ENCODE measurements at places on chromosomes 12 and 14. TPM values are rescaled to one million over a fixed set of nuclear protein-coding genes. Genes with fewer than 3 reads are reported as not detected.

The CKAP4 gene
- 71.8 TPM for total RNA-seq

DNA sequence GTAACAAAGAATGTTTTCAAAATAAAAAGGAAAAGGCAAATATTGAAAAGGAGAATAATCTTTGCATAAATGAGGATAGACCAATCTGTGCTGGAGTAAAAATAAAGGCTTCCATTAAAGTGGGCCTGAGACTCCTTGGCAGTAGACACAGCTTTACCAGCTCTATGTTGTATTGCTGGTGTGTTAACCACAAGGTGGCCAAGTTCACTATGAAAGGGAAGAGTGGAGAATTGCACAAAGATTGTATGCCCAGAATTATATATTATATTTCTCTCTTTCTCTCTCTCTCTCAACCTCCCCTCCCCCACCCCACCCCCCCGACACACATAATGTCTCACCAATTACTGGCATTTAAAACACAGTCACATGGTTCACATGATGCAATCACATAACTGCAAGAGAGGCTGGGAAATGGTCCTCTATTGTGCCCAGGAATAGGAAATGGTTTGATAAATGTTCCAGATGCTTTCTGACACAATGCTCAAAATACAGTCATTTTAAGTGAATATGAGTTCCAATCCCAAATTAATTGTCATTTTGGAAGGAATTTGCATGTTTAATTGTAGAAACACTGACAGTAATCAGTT lies 222.6 kb upstream of the SYT1 start:
- DNase-seq = no peak

GRCh38 chr14:89486961-89487360 lies 69.9 kb upstream of the FOXN3 start:
- DNase-seq = no peak

- DNase-seq = no peak
Observed at GRCh38 chr14:51871846-51872245, 11.4 kb downstream of the GNG2 start.

GRCh38 chr14:35286707-35287106 lies 5.5 kb upstream of the PSMA6 start:
- no peak for DNase-seq
